ENCODE measurements at places on chromosomes 1 and 21.

DNA sequence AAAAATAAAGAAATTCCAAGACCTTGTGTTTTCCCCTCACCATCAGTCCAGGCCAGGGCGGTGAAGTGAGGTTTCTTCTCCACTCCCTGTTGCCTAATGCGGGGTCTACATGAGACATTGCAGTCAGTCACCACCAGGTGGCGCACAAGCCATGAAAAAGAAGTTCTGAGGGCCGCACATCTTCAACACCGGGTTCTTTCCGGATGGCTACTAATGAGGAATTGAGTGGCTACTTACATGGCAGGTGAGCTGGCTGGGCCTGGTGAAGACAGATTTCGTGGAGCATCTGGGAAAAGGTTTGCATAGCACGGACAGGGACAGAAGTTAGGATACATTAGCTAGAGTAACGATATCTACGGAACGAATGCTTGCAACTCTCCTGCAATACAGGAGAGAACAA lies 15.8 kb upstream of the S100A11 start:
- peak; percentile 88 for DNase-seq

- DNase-seq, result no peak
Observed at GRCh38 chr21:29335720-29336119, 37.0 kb downstream of the BACH1 start.

GRCh38 chr1:71521655-71522264 lies 440.9 kb upstream of the ZRANB2 start:
- DNase-seq, result no peak

DNA sequence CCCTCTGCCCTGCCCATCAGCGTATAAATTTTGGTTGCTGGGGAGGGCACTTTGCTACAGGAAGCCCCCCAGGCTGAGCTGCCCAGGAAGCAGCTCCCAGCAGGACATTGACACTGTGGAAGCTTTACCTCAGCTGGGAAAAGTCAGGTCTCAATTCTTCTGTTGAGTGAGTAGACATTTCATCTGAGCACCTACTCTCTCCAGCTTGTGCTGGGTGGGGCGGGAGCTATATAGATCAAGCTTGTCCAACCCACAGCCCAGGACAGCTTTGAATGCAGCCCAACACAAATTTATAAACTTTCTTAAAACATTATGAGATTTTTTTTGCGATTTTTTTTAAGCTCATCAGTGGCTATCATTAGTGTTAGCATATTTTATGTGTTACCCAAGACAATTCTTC lies 9.4 kb downstream of the NIPAL3 start:
- no peak for DNase-seq

GRCh38 chr21:17270229-17270628 lies 242.6 kb upstream of the CXADR start:
- DNase-seq, result no peak

DNA sequence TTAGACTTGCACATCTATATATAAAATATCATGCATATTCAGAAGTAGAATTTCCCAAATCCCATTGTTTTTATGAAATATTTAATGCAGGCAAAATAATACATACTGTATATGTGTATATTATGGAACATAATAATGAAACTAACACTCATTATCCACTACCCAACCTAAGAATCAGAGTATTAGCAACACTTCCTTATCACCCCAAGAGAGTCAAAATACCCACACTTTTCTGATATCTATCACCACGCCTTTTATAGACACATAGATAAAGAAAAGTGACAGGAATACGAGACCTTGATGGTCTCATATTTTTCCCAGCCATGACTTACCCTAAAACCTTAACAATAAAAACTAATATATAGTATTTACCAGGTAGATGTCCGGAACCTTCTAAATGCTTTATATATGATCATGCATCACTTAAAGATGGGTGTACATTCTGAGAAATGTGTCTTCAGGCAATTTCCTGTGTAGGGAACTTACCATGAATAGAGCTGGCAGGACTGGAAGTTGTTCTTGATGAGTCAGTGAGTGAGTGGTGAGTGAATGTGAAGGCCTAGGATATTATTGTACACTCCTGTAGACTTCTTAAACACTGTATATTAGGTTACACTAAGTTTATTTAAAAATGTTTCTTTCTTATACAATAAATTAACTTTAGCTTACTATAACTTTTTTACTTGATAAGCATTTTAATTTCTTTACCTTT lies 45.5 kb downstream of the TNFSF4 start:
- DNase-seq, result no peak

GRCh38 chr1:203407296-203407695 lies 56.4 kb upstream of the FMOD start:
- no peak for DNase-seq

DNA sequence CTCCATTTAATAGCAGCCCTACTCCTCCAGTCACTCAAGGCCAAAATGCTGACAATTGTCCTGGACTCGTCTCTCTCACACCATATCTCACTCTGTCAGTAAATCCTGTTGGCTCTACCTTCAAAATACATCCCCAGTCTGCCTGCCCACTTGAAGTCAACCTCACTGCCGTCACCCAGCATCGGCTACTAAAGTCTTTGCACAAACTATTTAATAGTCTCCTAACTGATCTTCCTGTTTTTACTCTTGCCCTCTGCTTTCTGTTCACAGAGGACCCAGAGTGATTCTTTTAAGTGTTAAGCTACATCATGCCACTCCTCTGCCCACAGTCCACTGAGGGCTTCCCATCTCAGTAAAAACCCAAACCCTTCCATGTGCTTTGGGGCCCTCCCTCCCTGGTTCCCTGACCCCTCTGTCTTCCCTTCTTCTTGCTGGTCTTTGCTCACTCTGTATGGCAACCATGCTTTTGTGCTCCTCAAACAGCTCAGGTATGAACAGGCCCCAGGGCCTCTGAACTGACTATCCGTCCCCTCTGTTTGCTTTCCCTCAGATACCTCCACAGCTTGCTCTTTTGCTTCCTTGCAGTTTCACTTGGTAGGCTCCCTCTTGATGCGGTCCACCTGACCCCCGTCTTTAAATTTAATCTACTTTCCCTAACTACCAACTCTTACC lies 19.0 kb downstream of the RNASEL start:
- DNase-seq, result no peak

GRCh38 chr1:216905781-216906180 lies 182.6 kb upstream of the ESRRG start:
- no peak for DNase-seq

GRCh38 chr1:163872067-163872466 lies 550.3 kb downstream of the NUF2 start:
- DNase-seq, result no peak

- peak; percentile 39 for DNase-seq
Observed at GRCh38 chr1:19644681-19645410, 735 bp downstream of the NBL1 start.

DNA sequence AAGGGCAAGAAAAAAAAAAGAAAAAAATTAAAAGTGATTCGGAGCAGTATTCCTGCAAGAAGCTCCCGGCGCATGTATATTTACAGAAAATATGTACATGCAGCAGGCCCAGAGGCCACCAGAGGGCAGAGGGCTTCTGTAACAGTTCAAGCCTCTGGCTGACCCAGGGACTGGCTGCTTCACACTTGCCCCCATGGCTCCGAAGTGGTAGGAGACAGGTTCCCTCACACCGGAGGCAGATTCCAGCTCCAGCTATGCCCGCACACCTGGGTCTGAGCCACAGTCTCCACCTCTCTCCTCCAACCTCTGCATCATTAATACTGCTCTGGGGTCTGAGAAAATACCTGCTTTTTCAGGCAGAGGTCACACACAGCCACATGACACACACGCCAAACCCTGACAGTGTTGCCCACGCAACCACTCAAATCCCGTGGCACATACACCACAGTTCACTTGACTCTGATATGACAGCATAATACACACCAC lies 2.2 kb upstream of the ARHGAP30 start:
- DNase-seq, result no peak

- no peak for DNase-seq
Observed at GRCh38 chr1:183147735-183148134, 38.3 kb upstream of the LAMC2 start.

DNA sequence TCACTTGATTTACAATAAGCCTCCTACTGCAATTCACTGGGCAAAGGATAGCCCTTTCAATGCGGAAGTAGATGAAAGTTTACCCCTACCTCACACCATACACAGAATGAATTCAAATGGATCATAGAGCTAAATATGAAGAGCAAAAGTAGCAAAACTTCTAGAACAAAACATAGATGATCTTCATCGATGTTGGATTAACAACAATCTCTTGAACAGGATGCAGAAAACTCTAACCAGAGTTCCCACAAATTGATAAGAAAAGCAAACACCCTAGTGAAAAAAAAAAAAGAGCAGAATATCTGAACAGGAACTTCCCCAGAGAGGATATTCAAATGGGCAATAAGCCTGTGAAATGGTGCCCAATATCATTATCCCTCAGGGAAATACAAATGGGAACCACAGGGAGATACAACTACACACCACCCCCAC lies 1.9 kb upstream of the UBASH3A start:
- DNase-seq, result no peak

DNA sequence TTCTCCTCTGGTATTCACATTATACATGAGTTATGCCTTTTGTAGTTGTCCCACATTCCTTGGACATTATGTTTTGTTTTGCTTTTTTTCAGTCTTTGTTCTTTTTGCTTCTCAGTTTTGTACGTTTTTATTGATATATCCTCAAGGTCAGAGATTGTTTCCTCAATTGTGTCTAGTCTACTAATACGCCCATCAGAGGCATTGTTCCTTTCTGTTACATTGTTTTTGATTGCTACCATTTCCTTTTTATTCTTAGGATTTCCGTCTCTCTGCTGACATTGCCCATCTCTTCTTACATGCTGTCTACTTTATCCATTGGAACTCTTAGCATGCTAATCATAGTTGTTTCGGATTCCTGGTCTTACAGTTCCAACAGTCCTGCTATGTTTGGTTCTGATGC lies 27.8 kb upstream of the MPC2 start:
- no peak for DNase-seq

GRCh38 chr21:31872072-31872451 lies 758 bp upstream of the HUNK start:
- no peak for DNase-seq

DNA sequence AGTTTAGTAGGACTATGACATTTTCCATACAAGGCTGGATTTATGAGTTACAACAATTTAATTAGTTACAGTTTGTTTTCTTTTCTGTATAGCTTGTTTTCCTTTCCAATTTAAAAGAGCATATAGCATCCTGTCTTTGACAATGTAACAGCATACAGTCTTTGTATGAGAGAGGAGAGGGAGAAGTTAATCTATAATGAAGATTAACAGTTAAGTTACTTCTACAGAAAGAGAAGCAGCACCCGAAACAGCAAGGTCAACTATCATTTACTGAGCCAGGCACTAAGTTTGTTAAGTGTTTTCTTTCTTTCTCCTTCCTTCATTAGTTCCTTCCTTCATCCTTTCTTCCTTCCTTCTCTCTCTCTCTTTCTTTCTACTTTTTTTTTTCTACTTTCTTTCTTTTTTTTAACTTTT lies 52.3 kb upstream of the RAB4A start:
- no peak for DNase-seq

DNA sequence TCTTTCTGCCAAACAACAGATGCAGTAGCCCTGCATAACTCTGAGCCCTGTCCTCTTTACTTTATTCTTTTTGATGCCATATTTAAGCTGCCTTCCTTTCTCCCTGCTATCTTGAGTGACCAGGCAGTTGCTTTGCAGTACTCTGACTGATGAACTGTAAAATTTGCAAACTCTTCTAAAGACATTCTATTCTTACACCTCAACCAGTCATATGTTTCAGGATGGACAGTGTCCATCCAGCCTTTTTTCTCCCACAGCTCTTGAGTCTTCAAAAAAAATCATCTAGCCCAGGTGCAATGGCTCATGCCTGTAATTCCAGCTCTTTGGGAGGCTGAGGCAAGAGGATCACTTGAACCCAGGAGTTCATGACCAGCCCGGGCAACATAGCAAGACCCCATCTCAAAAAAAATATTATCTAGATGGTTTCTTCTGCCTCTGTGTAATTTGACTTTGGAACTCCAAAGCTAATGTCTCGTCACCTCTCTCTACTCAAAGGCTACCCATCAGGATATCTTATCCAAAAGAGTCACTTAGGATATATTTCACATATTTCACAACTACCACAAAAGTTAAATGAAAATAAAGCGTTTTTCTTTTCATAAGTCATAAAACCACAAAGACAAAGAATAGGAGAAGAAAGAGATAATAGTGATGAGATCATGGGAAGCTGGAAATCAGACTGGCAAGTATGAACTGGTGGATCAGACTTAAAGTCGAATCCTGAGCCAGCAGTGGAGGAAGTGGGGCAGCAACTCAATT lies 54.6 kb upstream of the IPO9 start:
- no peak for DNase-seq

DNA sequence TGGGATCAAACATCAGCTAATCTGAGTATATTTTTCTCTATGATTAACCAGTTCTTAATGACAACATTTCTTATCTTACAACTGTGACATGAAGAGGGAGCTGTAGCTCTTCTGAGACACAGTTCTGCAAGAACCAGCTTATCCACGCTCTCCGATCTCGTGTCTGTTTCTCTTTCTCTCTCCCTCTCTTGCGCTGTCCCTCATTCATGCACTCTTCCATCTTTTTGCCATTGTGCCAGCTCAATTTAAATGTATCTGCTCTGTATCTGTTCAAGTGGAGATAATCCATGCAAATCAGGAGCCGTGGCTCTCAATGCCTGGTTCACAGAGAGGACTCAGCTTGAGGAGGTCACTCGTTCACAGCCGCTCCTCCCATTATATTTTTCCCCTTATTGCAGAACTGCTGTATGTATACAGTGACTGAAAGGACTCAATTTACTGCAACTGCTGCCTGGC lies 494.7 kb upstream of the ADGRL2 start:
- no peak for DNase-seq

GRCh38 chr21:46569081-46569480 lies 35.8 kb downstream of the S100B start:
- DNase-seq, result no peak

GRCh38 chr1:22972760-22973159 lies at the start of gene LACTBL1:
TSS of gene LACTBL1 (minus strand) at chr1:22972866. CDS start at chr1:22972316, 550 bp downstream.
- DNase-seq, result no peak

DNA sequence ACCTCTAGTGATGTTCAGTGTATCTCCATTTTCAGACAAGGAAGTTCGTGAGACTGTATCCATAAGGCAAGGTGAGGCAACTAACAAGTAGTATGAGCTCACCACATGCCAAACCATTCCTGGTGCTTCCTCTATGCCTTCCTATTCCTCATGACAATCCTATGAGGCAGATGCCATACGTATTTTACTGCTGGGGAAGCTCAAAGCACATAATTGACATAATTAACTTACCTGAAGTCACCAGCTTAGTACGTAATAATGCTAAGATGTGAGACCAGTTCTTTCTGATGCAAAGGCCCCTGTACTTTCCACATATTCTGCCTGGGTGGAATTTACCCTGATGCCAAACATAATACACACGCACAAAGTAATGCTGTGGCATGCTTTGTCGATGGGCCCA lies 83.6 kb upstream of the NFIA start:
- no peak for DNase-seq

DNA sequence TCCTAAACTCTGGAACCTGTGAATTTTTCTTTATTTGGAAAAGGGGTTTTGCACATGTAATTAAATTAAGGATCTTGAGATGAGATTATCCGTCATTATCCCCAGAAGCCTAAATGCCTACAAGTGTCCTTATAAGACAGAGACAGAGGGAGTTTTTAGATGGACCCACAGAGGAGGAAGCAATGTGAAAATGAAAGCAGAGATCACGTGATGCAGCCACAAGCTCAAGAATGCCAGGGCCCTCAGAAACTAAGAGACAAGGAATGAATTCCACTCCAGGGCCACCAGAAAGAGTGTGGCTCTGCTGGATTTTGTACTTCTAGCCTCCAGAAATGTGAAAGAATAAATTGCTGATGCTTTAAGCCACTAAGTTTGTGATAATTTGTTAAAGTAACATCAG lies 183.6 kb upstream of the UBE2U start:
- DNase-seq, result no peak
